ENCODE measurements at places on chromosomes 13 and 19.

DNA sequence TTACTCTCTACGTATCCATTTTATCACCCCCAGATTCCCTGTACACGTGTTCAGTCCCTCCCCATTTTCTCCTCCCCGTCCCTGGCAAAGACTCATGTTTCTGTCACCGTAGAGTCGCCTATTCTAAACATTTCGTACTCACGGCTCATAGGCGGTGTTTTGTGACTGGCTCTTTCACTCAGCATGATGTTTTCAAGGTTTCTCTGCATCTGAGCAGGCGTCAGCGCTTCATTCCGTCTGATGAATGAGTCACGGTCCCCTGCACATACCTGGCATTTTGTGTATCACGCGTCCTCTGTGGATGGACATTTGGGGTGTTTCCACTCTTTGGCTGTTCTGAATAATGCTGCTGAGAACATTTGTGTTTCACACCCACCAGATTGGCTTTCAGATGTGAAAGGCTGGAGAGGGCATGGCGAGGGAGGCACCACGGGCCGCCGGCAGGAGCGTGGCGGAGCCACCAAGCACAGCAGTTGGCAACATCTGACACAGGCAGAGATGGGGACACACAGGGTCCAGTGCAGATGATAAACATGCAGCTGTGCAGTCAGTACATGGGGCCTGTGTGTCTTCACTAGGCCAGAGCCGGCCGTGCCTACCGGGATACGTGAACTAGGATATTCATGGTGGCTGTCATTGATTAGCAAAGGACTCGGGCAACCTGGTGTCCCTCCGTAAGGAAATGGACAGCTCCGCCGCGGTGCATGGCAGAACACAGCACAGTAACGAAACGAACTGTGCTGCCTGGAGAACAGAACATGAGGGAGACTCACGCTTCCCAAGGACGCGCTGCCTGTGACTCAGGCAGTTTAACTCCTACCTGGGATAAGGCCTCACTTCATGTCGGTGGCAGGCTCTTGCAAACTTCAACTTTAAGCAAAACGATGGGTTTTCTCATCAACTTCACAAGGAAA lies 117.2 kb downstream of the ATP11A start:
- DNase-seq = no peak

GRCh38 chr19:16383584-16384161 lies 59.0 kb downstream of the KLF2 start:
- no peak for DNase-seq

GRCh38 chr13:62302341-62302740 lies 886.7 kb upstream of the PCDH20 start:
- no peak for DNase-seq

- DNase-seq = no peak
Observed at GRCh38 chr13:47413112-47413511, 516.3 kb upstream of the HTR2A start.

DNA sequence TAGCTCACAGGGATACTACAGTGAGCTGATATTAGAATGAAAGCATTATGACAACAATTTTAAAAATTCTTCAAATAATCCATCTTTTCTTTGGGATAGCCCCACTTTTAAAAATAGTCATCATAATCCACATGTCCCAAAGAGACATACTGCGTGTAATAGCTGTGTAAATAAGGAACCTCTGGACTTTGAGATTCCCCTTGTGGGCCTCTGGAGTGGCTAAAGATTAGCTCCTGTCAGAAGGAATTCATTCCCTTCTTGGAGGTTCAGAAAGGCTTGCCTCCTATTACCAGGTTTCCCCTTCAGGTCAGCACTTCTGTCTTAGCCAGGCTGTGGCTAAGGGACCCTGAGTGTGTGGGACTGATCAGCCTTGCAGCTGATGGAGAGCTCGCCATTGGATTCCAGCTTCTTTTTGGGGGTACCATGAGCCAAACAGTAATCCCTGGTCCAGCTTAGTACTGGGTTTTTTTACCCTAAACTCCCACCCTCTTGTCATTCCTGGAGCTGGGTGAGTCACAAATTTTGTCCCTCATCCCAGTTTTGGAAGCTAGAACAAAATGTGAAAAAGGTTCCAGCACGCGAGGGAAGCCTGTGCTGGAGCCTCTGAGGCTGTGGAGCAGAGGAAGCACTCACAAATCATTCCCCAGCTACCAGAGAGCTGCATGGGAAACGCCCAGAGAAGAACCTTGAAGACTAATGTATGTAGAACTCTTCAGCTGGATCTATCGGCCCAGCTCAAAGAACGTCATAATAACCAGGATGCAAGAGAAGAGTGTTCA lies 96.7 kb downstream of the RNASEH2B start:
- DNase-seq = no peak

DNA sequence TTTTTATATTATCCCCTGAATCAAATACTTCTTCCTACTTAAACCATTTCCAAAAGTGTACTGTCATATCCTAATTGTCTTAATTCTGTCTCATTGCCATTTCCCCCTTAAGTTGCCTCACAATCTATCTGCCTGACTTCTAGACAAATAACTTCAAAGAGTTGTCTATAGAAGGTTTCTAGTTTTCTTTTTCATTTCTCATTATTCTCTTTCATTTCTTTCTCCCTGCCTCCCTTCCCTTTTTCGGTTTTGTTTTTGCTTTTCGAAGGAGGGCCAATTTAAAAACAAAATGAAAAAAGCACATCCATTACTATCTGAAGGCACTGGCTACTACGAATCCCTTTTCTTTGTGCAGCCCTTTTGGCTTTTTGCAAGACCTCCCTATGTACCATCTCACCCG lies 367.2 kb downstream of the DNAJC15 start:
- no peak for DNase-seq

DNA sequence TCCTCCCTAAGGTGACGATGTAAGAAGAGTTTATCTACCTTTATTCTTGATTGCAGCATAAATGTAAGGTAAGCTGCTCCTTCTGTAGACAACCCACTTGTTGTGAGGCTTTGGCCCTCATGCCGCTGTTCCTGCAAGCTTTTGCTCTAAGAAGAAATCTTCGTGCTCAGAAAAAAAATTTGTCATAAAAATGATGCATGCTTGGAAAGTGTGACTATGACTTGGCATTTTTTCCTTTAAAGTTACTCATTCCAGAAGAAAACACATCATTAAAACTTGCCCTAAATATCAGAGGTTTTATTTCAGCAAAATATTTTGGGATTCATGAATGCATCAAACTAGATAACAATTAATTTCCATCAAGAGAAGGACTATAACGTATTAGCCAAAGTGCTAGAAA lies 39.8 kb downstream of the KCTD12 start:
- no peak for DNase-seq

- no peak for DNase-seq
Observed at GRCh38 chr19:33309826-33310225, 7.5 kb upstream of the CEBPA start.

DNA sequence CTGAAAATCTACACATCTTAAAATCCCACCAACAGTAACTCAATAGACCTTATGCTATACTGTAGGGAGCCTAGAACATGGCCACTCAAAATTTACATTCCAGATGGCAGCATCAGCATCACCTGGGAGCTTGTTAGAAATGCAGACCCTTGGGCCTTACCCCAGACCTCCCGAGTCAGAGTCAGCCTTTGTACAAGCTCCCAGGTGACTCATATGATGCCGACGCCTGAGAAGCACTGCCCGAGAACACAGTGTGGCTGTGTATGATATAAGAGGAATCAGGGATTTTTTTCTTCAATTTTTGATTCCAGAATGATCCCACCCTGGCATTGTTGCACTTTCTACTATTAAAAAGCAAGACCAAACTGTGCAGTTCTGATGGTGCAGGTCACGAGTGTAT lies 35.9 kb upstream of the CNMD start:
- no peak for DNase-seq

GRCh38 chr13:45196096-45196495 lies 4.7 kb downstream of the KCTD4 start:
- DNase-seq = no peak

DNA sequence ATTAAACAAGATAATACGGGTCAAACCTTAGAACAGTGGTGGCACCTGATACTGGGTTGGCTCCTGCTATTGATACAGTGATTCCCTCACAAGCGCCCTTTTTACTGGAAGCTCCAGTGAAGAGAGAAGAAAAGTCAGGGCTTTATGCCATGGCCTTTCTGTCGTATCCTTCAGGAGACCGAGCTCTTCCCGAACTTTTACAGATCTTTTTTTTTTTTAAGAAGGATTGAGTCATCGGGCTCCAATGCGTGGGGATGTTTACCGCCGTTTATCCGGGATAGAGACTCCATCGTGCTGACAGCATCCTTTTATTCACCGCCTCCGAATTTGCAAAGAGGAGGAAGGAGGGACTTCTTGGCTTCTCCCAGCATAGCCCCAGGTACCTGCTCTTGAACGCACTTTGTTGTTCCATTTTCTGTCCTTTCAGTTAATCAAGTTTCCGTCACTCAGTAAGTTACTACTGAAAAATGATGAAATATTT lies 574 bp downstream of the ZNF227 start:
- no peak for DNase-seq

DNA sequence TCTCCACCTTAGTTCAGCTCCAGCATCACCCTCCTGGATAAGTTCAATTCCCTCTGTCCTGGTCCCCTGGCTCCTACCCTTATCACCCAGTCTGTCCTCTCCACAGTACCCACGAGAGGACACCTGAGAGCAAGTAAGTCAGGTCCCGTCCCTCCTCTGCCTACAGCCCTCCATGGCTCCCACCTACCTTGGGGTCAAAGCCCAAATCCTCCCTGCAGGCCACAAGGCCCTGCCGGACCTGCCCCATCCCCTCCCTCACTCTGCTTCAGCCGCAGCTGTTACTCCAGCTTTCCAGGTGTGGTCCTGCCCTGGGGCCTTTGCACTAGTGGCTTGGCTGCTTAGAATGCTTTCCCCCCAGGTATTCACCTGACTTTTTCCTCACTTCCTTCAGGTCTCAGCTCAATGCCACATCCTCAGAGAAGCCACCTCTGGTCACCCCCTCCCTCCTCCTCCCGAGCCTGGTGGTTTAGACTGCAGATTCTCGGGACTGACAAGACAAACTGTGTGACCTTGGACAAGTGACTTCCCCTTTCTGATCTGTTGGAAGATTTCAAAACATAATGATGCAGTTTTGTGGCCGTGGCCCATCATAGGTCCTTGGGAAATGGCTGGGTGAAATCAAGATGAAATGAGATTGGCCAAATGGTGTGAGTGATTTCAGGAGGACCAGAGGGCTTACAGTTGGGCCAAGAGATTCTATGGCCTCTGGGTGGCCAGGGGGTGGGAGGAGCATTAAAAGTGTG lies 3.6 kb downstream of the TUBB4A start:
- no peak for DNase-seq

DNA sequence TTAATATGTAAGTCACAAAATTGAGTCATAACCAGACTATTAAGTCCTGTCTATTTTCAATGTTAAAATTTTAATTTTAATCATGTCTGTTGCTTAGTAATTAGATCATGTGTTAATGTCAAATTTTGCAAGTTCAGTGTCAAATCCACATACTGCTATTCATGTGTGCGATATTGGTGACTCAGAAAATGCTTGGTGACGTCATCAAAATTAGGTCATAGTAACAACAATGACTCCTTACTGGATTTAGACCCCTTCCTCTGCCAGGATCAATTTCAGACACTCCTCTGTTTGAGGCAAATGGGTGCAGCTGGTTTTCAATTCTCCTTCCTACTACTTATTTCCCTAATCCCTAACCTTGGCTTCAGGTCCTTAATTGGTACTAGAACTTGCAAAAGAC lies 1394.3 kb upstream of the SLC10A2 start:
- no peak for DNase-seq

DNA sequence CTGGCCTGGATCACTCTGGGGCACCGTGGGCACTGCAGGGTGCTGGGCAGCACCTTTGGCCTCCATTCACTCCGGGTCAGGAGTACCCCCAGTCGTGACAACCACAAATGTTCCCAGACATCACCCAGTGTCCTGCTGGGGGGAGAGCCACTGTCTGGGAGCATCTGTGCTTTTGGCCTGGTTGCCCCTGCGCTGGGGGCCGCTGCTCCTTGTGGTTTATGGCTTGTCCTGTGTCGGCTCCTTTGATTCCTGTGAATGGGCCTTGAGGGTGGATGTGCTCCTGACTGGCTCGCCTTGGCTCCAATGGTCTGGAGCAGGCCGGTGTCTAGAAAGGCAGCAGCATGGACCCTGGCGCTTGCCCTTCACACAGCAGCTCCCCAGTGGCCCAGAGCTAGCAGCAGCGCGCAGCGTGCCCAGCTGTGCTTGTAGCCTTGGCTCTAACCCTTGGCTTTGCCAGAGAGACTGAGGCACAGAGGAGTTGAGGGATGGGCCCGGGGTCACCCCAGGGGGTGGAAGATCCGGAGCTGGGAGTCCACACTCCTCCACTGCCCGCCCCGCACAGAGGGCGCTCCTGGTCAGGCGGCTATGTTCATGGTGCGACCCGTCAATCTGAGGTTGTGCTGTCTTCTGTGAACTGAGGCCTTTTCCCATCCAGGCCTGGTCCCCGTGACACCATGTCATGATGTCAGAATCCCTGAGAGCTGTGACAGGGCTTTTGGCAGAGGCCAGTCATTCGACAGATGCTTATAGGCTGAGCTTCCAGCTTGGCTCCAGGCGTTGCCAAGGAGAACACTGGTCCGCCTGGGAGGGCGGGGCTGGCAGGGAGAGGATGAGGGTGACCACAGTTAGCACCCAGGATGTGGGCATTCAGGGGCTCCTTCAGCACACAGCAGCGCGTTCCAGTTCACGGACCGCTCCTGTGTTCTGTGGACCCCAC lies 4.1 kb downstream of the DAZAP1 start:
- DNase-seq = peak; percentile 50

DNA sequence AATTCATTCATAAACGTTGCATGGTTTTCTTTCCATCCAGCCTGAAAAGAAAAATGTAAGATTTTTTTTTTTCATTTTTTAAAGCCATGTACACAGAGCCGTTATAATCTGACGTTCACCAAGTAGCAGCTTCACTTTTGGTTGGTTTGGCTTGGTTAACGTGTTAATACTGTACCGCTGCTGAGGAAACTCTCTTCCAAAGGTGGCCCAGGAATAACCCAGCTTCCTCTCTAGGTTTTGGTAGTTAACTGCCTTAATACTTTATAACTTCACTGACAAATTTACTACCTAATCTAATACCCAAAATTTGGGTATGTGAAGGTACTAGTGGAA lies 1.7 kb downstream of the INTS6 start:
- DNase-seq = no peak

- DNase-seq = no peak
Observed at GRCh38 chr19:15976836-15977689, 28.3 kb downstream of the OR10H4 start.

Data from stimulated activated naive CD8-positive, alpha-beta T cell treated with anti-CD3 and anti-CD28 coated beads, Interleukin-15, amount 100 ng/mL, for 72 hours (primary cell).